Suppressor macrophage treated with lipopolysaccharide for 1 hour (primary cell): ENCODE measurements at places on chromosomes 2 and 18.
A peak's percentile ranks its signal among the peaks of the same experiment; 100 is the strongest.

DNA sequence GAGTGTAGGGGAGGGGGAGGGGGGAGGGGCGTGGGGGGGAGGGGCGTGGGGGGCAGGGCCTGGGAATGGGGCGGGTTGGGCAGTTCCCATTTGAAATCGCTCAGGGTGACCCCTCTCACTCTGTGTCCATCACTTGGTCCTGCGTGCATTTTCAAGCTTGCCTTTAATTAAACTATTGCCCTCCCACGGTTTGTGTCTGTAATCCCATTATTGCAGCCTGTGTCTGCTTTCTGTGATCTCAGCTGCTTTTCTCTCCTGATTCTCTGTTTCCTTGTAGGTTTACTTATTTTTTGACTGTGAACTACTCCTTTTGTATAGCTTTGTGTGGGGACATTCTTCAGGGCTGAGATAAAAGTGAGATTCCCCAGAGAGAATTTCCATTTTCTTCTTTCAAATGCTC is 1.3 kb downstream of the DCDC2C start:
- DNase-seq, result no peak

DNA sequence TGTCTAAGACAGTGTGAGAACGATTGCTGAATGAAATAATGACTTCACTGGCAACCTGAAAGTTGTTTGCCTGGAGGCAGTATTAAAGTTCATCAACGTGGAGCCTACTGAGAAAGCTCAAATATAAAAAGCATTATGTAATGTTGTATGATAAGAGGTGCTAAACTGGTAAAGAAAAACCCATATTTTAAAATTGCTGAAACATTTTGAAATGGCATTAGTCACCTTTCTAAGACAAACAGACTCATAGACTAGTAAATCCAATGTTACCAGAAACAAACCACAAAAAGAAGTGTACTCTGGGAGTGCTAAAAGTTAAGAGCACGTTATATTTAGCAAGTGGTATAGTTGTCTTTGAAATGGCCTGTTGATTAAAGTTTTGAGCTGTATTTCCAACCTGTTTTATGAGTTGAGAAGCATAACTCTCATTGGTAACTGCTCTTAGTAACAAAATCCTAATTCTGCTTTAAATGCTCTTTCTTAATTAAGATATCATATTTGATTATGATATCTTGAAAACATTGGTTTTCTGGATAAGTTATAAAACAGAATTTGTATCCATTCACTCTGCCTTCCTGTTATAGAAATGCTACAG is 62.7 kb downstream of the CYP1B1 start:
- DNase-seq, result no peak

- DNase-seq, result peak; percentile 80
Measured at GRCh38 chr2:24827321-24828237, 34.4 kb downstream of the CENPO start.

- DNase-seq, result no peak
Measured at GRCh38 chr2:15299904-15300520, 261.1 kb downstream of the NBAS start.

DNA sequence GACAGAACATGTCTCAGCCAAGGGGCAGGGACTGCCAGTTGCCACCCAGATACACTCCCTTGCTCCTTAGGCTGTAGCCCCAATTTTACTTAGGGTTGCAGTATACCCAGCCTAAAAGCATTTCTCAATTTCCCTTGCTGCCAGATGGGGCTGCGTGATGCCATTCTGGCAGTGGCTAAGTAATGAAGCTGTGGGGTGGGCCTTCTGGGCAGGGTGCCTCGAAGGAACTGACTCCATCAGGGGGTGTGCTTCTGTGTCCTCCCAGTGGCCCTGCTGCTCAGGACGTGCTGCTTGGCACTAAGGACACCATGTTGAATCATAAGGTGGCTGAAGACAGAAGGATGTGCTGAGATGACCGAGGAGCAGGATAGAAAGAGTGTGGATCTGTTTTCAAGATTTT is 74.2 kb downstream of the VWA3B start:
- DNase-seq, result no peak

DNA sequence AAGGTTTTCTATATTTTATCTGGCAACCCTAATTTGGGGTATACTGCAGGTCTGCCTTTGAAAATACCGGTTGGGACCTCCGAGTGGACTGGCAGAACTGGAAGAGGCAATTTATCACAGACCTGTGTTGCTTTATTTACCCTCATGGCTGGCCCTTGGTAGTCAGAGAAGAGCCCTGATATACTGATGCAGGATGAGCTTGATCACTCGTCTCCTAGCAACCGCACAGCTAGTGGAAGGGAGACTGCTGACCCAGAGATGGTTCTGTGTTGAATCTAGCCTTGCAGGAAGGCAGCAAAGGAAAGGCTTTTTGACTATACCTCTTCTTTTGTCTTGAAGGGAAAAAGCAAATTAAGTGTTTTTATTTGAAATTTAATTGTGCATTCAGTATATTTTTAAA is 154.7 kb downstream of the EML6 start:
- DNase-seq, result no peak

DNA sequence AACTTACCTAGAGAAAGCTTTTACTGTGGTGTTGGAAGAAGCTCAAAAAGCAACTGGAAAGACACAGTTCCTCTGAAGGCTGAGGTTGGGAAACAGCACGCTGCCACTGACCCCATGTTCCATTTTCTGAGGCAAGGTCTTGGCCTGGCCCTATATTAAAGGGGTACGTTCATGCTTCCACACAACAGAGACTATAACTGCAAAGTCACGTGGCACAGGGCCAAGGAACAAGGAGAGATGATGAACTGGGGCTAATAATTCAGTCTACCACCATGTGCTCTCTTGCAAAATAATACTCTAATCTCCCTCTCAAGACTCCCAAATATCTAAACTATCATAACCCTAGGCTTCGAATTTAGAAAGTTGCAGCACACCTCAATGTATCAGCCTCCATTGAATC is 381.6 kb downstream of the DSEL start:
- DNase-seq, result no peak

DNA sequence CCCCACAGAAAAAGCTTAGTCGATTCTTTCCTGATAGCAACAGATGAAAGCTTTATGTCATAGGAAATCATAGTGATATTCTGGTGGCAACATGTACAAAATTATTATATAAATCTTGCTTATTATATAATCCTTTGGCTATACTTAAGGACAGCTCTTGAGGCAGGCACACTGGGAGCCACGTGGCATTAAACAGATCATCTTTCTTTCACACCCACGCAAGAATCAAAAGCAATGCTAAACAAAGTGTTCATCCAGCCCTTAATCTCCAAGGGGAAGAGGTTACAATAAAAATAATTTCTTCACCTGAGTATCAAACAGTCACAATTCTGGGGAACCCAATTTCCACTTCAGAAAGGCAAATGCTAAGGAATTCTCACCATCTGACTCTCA is 57.8 kb downstream of the CYB5A start:
- no peak for DNase-seq

- DNase-seq, result peak; percentile 92
Measured at GRCh38 chr2:219177552-219178376, at the start of gene RETREG2. Gene RETREG2 (plus strand): TSS chr2:219178275. CDS start chr2:219178353, 78 bp downstream.

DNA sequence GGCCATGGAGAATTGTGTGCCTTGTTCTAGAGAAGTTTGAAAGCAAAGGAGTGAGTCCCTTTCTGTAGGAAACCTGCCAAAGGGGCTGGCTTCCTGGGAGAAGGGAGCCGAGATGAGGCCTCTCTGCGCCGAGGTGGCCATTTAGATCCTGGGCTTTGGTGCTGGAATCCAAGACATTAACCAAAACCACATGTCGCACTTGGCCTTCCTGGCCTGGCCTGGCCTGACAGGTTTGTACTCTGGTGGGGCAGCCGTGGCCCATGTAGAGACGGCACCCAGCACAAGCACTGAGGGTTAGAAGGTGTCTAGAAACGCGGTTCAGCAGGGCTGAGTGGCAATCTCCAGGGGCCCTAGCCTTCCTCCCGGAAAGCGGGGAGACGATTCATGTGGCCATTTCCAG is 7.1 kb downstream of the CNNM3 start:
- no peak for DNase-seq

DNA sequence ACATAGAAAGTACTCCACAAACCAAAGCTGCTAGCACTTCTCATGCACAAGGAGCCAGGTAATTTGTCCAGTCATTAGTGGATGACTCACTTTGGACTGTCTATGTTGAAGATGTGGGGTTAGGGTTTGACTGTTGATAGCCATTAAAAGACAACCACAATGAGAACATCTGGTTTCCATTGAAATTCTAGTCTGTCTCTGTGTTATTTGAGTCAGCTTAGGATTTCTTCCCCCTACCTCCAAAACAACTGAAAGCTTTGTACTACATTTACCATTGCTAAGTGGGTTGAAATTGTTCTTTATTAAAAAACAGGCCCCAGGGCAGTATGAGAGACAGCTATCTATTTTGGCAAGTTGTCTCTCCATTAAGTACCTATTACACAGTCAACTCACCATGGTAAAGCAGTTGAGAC is 50.2 kb upstream of the ANKRD44 start:
- DNase-seq, result no peak

DNA sequence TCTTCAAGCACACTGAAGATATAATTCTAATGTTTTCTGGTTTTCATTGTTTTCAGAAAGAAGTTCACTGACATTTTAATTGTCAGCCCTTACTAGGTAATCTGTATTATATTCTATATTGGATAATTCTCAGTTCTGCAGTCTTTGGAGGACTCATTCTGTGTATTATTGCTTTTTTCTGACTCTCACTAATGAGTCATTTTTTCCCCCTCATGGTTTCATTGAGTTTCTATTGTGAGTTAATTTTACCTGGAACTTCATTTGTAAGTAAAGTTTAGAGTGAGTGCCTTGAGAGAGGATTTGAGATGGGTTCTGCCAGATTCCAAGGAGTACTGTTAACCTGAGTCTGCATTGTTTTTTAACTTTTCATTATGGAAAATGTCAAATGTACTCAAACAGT is 90.4 kb upstream of the LYPD1 start:
- DNase-seq, result no peak
